ENCODE measurements at places on chromosomes 6 and 20.

DNA sequence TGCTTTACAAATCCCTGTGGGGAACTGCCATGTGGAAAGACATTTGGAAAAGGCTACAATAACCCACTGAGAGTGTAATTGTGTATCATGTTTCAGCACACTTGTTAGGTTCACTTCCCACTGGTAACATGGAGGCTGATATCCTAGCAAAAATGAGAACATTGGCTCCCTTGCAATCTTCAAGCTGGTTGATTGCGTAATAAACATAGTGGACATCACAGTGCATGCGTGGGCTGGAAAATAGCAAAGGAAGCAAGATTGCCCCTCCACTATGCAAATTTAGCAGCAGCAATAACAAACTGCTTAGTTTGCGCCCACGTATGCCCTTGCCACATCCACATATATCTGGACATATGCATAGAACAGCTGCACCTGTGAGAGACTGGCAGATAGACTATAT lies 410.2 kb downstream of the MEI4 start:
- DNase-seq: no peak

DNA sequence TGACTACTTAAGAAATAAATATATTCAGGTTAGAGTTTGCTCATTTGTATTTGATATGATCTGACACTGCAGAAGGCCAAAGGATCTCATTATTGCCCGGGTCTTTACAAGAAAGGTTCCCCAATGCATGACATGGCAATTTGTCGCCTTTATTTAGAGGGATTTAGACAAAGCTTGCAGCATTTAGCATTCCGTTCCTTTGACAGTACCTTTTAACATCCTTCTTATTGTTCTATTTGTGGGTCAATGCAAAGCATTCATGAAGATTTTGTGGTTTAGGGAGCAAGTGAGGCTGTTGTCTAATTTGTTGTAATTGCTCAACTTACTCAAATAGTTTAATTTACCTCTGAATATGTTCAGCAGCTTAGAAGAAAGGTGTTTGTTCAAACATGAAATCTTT lies 230.8 kb upstream of the FLRT3 start:
- no peak for DNase-seq

GRCh38 chr6:52506476-52506875 lies 70.4 kb downstream of the TRAM2 start:
- no peak for DNase-seq

DNA sequence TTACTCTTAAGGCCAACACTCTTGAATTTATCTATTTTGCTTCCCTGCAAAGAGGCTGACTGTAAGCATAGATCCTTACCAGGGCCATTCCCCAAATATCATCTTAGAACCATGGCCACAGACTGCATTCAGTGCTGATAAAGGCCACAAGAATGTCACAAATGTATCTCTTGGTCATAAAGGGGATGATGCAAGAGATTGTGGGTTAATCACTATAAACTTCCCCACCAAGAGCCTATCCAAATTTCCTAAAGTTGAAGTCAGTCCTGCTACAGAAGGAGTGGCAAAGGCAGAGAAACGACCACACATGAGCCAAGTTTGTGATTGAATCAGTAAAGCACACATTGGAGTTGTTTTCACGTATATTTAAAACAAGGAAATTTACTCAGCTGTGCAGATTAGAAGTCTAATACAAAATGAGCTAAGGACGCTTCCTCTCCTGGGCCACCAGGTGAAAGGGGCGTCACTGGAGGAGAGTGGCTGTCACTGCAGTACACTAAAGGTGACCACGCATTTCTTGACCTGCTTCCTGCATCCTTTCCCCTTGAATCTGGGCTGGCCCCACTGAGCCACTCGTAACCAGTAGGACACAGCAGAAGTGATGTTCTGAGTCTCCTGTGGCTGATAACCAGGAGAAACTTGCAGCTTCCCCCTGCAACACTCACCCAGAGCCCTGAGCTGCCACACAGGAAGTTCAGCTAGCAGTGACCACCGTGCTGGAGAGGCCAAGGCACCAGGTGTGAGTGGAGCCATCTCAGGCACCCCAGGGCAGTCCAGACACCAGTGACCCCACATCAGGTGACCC lies 181.9 kb downstream of the SYNDIG1 start:
- no peak for DNase-seq

- DNase-seq: no peak
Measured at GRCh38 chr20:38620441-38620840, 18.8 kb downstream of the ARHGAP40 start.

- DNase-seq: no peak
Measured at GRCh38 chr6:154371281-154371680, 14.7 kb upstream of the IPCEF1 start.

DNA sequence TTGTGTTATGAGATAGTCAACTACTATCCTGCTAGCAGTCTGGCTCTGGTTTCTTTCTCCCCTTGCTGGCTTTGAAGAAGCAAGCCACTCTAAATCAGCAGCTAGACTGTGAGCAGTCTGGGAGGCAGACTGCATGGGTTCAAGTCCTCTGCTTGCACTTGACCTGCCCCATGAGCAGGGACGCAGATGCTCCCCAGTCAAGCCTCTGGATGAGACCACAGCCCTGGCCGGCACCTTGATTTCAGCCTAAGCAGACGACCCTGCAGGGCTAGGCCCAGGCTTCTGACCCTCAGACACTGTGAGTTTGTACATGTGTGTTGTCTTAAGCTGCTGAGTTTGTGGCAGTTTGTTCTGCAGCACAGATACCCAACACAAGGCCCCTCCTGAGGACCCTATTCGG lies 105.8 kb downstream of the SULF2 start:
- no peak for DNase-seq

All from erythroblast (primary cell).